ENCODE measurements at places on chromosomes 16 and 17.

- no peak for DNase-seq
These were observed 189.7 kb upstream of the CACNG5 start for GRCh38 chr17:66645259-66645658.

DNA sequence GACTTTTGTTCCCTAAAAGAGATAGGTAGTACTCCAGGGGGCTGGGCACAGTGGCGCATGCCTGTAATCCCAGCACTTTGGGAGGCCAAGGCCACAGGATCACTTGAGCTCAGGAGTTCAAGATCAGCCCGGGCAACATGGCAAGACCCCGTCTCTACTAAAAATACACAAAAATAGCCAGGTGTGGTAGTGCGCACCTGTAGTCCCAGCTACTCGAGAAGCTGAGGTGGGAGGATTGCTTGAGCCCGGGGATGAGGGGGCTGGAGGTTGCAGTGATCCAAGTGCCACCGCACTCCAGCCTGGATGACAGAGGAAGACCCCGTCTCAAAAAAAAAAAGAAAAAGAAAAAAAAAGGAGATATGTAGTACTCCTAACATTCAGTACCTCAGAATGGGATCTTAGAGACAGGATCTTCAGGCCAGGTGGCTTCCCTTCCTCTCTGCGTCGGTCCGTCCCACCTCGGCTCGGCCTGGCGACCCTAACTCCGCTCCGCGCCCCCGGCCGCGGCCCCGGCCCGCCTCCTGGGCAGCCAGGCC lies 89.6 kb downstream of the CDC27 start:
- DNase-seq: no peak

DNA sequence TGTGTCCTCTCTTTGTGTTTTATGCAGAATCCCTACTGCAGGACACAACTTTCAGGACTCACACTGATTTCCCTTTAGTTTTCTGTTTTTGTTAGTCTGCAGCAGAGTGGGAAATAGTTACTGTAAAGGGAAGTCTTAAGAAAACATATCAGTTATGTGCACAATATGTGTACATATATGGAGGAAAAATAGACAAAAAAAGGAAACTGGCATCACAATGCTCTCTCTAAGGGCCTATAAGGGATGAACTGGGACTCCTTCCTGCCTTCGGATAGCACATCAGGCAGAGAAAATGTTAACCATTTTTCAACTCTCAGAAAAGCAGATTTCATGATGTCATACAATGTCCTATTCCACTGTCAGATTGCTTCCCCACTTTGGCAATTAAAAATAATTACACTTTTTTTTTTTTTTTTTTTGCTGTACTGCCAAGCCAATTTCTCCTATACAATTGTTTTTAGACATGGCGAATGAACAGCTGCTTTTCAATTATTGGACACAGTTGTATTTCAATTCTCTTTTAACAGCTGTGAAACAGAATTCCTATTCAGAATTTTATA lies 112.5 kb upstream of the KCNJ16 start:
- DNase-seq: no peak

GRCh38 chr17:2406271-2406902 lies 5.5 kb upstream of the MNT start:
- DNase-seq: no peak

- no peak for DNase-seq
These were observed 21.9 kb downstream of the PRKAR1A start for GRCh38 chr17:68533887-68534694.

Data from 8988T (cell line).